ENCODE measurements at places on chromosomes 7 and 10.

DNA sequence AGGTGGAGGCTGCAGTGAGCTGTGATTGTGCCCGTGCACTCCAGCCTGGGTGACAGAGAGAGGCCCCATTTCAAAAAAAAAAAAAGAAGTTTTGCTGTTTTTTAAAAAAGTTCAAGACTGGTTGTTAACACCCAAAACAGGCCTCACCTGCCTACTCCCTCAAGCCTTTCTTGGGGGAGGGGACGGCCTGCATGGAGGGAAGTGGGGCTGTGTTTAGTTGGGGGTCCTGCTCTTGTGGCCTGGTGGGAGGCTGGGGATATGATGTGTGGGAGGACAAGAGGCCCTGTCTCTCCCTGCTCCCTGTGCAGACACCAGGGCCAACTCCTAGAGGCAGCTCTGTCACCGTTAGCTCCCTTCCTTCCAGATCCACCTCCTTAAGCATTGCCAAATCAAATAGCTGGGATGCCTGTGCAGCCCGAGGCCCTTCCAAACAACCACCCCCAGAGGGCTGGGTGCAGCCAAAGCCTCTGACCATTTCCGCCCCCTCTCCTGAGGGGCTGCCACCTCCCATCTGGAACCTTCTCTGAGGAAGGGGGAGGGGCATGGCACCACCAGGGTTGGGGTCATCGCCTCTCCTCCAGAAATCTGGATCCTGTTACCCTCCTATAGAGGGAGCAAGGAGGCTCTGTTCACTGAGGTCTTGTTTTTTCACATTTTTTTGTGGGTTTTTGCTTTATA, 32.9 kb upstream of the ANKRD2 start:
- DNase-seq, result no peak

DNA sequence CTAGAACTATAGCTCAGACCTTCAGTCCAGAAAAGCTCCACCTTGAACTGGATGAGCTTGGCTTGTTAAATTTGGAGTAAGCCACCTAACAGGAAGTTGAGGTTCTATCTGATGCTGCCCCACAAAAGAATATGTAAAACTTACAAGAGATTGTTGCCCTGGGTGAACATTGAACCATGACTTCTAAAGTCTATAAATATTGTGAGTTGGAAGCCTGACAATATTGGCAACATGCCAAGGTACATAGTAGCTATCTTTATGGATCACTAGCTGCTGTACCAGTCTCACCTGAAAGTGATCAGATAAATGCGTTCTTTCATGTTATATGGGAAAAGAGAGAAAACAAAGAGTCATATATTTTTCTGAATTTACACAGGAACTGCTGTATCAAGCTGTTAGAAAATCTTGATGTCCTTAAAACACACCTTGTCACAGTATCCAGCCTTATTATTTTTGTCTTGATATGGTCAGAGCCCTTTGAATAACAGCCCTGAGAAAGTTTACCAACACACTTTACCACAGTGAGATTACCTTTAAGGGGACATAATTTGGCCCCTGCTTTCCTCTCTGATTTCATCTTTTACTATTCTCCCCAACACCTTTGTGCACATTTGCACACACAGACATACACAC, 92.0 kb downstream of the LSMEM1 start:
- no peak for DNase-seq

- peak; percentile 70 for DNase-seq
These were observed 58.2 kb upstream of the LYZL2 start for GRCh38 chr10:30687698-30688213.

DNA sequence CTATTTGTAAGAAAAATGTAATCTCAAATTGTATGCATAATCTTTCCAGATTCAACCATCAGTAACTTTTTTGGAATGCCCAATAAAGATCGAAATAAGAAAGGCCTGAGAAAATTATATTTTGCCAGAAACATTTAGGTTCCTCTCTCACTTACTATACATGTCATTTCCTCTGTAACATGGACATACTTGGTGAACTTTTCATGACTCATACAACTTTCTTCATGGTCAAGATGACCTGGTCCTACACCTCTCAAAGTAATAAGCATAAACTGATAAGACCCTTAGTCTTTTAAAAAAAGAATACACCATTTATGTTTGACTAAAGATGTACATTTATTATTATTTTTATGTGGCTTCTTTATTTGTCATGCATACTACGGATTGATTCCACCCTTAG, 125.3 kb downstream of the REEP3 start:
- no peak for DNase-seq

DNA sequence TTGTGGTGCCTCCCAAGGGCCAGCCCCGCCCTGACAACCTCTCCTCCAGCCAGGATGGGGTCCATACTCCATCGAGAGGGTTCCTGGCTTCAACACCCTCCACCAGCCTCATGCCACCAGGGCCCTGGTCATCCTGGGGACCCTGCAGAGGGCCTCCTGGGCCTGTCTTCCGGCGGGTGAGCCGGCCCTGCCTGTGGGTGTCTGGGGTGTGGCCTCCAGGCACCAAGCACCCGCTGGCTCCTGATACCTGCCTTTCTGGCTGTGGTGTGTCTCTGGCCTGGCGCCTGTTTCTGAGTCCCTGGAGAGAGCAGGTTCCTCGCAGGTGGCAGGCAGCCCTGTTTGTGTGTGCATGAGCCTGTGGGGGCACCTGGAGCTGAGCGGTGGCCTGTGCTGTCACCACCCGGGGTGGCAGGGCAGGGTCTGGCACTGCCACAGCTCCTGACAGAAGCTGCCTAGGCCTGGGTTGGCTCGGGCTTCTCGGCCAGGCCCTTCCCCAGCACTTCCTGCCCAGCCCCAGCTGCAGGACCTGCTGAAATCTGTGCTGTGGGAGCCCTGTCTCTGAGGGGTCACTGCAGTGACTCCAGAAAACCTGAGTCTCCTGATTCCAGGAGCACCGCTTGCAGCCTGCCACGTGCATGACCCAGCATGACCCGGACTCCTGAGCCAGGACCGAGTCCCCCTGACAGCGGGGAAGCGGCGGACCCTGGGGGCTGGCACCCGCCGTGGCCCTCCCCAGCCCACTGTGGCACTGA, 18.4 kb downstream of the ADAM8 start:
- DNase-seq, result peak; percentile 51

GRCh38 chr7:77537778-77538280, 734 bp downstream of the PTPN12 start:
- DNase-seq, result peak; percentile 13

DNA sequence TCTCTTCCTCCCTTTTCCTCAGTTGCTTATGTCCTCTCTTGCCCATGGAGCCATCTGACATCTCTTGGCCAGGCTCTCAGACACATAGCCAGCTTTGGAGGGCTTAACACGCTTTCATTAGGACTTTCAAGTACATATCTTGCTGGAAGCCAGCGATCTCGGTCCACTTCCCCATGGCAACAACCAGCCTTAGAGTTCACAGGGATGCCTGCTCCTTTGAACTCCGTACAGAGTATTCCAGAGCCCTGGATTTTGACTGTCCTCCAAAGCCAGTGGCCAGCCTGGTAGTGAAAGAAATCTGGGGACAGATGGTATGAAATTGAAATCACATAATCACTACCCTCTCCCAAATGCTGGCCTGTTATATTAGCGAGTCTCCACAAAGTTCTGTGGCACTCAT, 370.5 kb upstream of the NPVF start:
- DNase-seq, result no peak

DNA sequence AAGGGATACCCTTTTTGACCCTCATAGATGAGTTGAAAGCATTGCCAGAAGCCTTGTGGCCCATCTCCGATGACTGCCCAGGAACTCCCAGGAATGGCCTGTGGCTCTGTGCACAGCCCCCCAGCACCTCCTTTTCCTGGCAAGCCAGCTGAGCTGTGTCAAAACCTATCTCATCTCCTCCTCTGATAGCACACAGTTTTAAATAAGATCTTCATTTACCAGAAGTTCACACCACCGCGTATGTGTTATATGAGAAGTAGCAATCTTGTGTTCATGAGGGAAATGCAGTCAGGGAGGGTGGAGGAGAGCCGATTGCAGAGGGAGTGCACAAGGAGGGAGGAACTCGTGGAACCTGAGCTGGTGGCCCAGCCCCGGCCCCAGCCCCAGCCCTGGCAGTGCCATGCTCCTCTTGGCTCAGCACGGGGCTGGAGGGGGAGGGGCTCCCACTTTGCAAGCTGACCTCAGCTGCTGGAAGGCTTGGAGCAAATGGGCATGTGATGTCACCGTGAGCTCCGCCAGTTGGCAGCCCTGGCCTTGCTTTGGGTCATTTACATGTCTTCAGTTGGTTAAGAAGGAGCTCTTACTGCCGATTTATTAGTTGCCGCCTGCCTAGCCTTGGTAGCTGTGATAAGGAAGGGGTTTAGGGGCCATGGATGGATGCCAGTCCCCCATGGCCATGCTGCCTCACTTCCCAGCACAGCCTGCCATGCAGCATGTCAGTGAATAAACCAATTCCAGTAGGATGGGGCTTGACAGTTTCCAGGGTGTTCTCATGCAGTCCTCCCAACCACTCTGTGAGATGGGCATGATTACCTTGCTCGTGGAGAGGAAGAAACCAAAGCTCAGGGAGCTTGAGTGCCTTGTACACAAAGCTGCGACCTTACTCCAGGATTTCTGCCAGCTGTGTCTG, 20.0 kb downstream of the UNC5B start:
- DNase-seq, result no peak
